ENCODE measurements at places on chromosomes 1 and 21. TPM values are rescaled to one million over a fixed set of nuclear protein-coding genes. Genes with fewer than 3 reads are reported as not detected.

GRCh38 chr1:37995751-37996345 is 6.0 kb upstream of the SF3A3 start:
- no peaks in the 10 kb centered on the region for H3K36me3 ChIP-seq
- peaks cover 22% of the 10 kb centered on the region for H3K4me1 ChIP-seq
- peak overlapping the region; percentile 94 for H3K27ac ChIP-seq
- peak; percentile 74 for DNase-seq
- H3K27me3 ChIP-seq = peaks cover 7% of the 10 kb centered on the region

DNA sequence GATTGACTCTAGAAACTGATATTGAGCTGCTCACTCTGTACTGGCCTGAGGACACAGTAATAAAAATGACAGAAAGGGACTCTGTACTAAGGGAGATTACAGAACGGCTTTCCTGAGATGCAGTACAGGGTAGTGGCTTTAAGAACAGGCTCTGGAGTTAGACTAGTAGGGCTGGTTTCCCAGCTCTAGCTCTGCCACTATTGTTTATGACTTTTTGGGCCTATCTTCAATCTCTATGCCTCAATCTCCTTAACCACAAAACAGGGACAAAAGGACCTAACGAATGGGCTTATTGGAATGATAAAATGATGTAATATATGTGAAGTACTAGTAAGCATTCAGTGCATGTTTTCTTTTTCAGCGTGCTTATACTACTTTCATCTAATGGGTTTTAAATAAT is 1.4 kb downstream of the DEPDC1 start:
- no peak for DNase-seq
- peak overlapping the region; percentile 19 for H3K27ac ChIP-seq
- no peaks in the 10 kb centered on the region for H3K27me3 ChIP-seq
- H3K4me1 ChIP-seq = peaks cover 12% of the 10 kb centered on the region
- H3K4me3 ChIP-seq = no peak overlapping the region

DNA sequence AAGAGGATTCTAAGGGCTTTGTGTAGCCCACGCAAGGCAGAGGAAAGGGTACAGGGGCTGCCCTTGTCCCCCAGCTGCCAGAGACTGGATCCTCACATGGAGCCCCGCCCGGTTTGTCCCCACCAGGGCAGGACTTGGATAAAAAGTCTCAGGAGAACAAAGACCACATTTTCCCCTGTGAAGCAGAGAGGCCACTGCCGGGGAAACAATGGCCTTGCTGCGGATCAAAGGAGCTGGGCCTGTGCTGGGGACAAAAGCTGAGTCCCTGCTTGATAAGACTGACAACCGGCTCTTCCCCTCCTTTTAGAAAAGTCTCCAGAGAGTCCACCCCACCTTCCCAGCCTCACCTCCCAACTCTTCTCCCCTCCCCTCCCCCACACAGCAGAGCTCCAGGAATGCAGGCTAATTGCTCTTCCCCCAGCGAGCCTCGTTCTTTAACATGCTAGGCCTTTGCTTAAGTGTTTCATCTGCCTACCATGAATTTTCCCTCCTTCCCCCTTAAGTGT is 142.4 kb downstream of the PLPP3 start:
- H3K4me1 ChIP-seq = no peaks in the 10 kb centered on the region
- no peaks in the 10 kb centered on the region for H3K27me3 ChIP-seq
- DNase-seq = no peak

DNA sequence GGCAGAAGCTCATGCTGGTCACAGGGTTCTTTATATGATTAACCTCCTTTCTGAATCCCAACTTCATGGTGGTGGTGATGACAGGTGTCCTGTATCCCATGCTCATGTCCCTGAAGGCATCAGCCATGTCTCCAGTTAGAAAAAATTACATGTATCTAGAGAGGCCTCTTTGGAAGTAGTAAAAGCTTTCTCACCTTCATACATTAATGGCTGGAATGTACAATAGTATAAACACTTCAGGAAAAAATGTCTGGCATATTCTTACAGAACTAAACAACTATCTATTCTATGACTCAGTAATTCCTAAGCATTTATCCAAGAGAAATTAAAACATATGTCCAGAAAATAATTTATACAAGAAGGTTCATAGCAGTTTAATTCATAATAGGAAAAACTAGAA is 34.0 kb downstream of the ADAM30 start:
- no peaks in the 10 kb centered on the region for H3K4me1 ChIP-seq
- no peaks in the 10 kb centered on the region for H3K36me3 ChIP-seq
- no peak overlapping the region for H3K4me3 ChIP-seq
- no peaks in the 10 kb centered on the region for H3K27me3 ChIP-seq
- H3K27ac ChIP-seq = no peak overlapping the region

DNA sequence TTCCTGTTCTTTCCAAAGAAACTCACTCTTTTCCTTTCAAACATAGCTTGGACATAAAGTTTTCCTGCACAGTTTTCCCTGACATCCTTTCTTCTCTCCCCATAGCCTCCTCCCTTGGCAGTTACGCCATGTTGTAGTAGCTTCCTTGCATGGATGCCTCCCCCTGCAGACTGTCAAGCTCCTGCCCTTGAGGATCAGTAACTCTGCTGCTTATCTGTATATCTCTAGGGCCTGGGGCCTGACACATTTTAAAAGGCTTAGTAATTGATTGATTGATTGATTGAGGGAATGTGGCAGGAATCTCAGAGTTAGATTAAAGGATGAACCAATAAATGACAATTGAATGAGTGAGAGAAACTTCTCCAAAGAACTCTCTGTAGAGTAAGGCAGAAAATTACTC is 143.7 kb downstream of the NEK7 start:
- no peaks in the 10 kb centered on the region for H3K36me3 ChIP-seq
- H3K4me1 ChIP-seq = no peaks in the 10 kb centered on the region
- no peaks in the 10 kb centered on the region for H3K27me3 ChIP-seq
- no peak for DNase-seq
- H3K4me3 ChIP-seq = no peak overlapping the region

GRCh38 chr1:23838401-23838866 is 13.2 kb upstream of the HMGCL start:
- H3K27me3 ChIP-seq = peaks cover 4% of the 10 kb centered on the region
- DNase-seq = peak; percentile 80
- H3K27ac ChIP-seq = no peak overlapping the region
- H3K4me3 ChIP-seq = peak overlapping the region; percentile 42

- no peaks in the 10 kb centered on the region for H3K36me3 ChIP-seq
- H3K27me3 ChIP-seq = no peaks in the 10 kb centered on the region
- no peaks in the 10 kb centered on the region for H3K4me1 ChIP-seq
- H3K4me3 ChIP-seq = no peak overlapping the region
- no peak for DNase-seq
These were observed 226.4 kb downstream of the LBR start for GRCh38 chr1:225201447-225201846.

DNA sequence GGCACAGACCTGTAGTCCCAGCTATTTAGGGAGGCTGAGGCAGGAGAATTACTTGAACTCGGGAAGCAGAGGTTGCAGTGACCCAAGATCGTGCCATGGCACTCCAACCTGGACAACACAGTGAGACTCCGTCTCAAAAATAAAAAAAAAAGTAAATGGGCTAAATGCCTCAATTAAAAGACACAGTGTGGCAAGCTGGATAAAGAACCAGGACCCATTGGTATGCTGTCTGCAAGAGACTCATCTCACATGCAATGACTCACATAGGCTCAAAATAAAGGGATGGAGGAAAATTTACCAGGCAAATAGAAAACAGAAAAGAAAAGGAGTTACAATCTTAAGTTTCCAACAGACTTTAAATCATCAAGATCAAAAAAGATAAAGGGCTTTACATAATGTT is 40.3 kb downstream of the ACBD6 start:
- H3K27me3 ChIP-seq = no peaks in the 10 kb centered on the region
- no peak overlapping the region for H3K27ac ChIP-seq
- no peaks in the 10 kb centered on the region for H3K4me1 ChIP-seq
- no peak overlapping the region for H3K4me3 ChIP-seq
- no peak for DNase-seq

Gene B3GALT2
- total RNA-seq = 0.20 TPM

Gene RGS1
- 160 TPM for total RNA-seq

Gene TTC24
- total RNA-seq = not detected

Gene ZMYND12
- not detected for total RNA-seq

All from transverse colon (tissue), 4 donors.